CD4-positive, alpha-beta T cell treated with Interleukin-17A for 1 hour (primary cell): ENCODE measurements at places on chromosomes 11 and 22.
A peak's percentile ranks its signal among the peaks of the same experiment; 100 is the strongest.

- DNase-seq = no peak
These were observed 20.6 kb upstream of the YWHAH start for GRCh38 chr22:31923747-31924146.

GRCh38 chr22:47665151-47665550 lies 902.7 kb downstream of the TBC1D22A start:
- DNase-seq = no peak

GRCh38 chr11:35257281-35257680 lies 118.3 kb downstream of the CD44 start:
- peak; percentile 59 for DNase-seq

DNA sequence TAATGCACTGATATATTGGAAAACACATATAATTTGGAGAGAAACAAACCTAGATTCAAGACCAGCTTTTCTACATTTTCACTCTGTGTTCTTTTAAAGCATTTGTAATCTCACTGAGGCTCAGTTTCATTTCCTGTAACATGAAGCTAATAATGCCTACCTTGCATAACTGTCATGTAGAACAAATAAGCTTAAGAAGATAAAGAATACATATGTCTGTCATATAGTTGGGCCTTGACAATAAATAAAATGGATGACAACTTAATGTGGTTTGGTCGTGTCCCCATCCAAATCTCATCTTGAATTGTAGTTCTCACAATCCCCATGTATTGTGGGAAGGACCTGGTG lies 35.2 kb upstream of the FIBIN start:
- DNase-seq = no peak

DNA sequence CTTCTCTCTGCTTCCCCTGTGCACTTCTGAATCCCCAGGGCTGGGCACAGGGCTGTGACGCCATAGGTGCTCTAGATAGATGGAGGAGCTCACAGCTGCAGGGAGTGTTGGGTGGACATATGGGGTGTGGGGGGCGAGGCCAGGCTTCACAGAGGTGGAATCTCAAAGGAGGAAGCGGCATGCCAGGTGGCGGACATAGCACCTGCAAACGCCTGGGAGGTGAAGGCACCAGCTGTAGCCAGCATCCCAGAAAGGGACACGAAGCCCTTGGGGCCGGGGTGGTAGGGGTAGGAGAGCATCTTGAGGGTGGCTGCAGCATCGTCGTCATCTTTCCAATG lies 14.6 kb upstream of the KCNQ1OT1 start:
- DNase-seq = no peak

DNA sequence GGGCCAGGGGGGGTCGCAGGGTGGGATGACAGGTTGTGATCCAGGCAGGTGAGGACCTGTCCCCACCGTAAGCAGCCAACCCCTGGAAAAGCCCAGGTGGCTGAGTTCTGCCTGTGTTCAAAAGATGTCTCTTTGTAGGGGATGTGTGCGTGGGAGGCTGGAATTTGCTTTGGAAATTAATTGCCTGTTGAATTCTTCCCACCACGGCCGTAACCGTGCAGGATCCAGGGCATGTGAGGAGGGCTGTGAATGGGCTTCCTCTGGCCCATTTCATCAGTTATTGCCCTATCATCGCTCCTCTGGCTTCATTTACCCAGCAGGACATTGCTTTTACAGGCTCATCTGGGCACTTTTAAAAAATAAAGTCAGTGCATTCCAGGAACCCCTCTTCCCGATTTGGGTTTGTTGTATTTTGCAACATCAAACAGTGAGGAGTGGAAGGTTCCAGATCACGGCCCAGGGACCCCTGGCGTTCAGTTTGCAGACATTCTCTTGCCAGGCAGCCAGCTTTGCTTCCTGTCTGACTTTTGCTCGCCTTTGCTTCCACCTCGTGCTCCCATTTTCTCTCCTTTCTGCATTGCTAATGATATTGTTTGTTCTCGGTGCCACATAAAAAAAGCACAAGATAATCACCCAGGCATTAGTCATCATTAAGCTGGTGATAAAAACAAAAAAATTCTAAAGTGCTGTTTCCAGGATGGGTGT lies 1306.6 kb downstream of the BRD1 start:
- DNase-seq = no peak

- DNase-seq = no peak
These were observed 60.2 kb upstream of the EMID1 start for GRCh38 chr22:29145321-29146072.

DNA sequence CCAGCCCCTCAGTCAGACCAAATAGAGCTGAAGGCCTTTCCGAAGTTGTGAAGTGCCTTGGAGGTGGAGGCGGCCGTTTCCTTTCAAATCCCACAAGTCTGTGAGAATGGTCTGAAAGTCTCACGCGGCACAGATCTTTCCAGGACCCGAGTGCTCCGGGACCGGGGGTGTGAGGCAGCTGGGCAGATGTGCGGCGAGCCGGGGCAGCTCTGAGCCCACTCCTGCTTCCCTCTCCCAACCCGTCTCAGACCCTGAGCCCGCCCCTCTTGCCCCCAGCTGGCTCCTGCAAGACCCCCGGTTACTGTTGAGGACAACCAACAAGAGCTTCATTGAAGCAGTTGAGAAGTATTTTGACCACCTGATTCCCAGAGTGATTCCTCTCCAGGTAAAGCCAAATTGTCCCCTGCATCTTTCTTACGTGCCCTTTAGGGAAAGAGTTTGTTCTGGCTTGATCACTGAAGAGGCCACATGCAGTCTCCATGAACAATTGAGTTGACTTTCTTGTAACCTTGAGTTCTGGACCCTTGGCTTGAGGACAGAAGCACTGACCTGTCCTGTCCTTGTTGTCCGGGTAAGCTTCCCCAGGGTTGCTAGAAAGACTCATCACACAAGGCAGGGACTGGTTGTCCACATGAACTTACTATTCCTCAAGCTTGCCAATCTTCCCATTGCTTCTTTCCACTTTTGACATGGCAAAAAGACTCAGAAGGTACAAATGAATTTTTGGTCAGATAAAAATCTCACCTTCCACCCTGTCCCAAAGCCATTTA lies 7.5 kb downstream of the GLB1L3 start:
- no peak for DNase-seq

DNA sequence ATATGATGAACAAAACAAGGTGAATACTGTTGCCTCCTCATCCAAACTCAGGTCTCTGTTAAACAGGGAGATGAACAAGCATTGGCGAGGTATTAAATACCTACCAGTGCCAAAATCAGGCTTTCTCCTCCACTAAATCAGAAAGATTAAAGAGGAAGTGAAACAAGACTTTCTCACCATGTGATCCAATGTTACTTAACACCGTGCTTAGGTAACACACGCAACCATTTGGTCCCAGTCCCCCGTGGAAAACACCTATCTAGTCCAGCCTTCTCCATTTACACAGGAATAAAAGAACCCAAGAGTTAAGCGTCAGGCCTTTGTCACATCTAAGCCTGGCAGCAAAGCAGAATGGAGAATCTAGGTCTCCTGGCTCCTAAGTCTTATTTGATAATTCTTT lies 34.5 kb downstream of the TENM4 start:
- no peak for DNase-seq

- no peak for DNase-seq
These were observed 5.0 kb upstream of the OR52H1 start for GRCh38 chr11:5553343-5553742.

GRCh38 chr22:45649809-45650208 lies 21.8 kb upstream of the ATXN10 start:
- DNase-seq = no peak

DNA sequence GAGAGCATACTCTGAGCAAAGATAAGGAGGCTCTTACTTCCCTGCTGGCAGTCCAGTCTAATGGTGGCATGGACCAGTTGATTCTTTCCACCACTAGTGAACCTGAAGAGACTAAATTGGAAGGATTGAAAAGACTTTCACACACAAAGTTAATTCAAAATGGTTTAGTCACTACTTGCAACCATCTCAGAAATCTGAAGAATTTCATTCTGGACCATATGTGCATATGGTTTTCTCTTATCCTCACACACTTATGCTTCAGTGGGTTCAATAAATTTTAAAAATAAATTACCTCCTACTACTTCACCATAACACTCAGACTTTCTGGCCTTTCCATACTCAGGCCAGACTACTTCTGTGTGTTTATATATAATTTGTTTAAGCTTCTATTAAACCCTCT lies 44.7 kb downstream of the CADM1 start:
- DNase-seq = no peak

GRCh38 chr22:42300259-42301076 lies 30.0 kb upstream of the TCF20 start:
- peak; percentile 52 for DNase-seq
